ENCODE measurements at places on chromosomes 5 and 9.

- no peak for DNase-seq
Observed at GRCh38 chr9:82930116-82930515, 132.8 kb downstream of the RASEF start.

DNA sequence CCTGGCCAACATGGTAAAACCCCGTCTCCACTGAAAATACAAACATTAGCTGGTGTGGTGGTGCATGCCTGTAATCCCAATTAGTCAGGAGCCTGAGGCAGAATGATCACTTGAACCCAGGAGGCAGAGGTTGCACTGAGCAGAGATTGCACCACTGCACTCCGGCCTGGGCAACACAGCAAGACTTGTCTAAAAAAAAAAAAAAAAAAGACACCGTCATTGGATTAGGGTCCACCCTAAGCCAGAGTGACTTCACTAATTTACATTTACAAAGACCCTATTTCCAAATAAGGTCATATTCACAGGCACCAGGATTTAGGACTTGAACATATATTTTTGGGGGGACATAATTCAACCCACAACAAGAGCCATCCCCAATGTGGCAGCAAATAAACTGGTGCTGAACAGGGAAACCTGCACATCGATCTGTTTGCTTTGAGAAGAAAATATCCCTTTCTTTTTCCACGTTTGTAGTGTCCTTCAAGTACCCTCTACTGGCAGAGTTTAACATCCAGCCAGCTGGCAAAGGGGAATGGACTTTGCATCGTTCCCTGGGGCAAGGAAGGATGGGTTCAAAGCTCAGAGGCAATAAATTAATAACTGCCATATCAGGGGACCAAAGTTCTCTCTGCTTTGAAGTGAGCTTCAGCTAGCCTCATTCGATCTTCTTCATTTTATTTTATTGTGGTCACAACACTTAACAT, 3.7 kb upstream of the DNAJC25 start:
- no peak for DNase-seq

DNA sequence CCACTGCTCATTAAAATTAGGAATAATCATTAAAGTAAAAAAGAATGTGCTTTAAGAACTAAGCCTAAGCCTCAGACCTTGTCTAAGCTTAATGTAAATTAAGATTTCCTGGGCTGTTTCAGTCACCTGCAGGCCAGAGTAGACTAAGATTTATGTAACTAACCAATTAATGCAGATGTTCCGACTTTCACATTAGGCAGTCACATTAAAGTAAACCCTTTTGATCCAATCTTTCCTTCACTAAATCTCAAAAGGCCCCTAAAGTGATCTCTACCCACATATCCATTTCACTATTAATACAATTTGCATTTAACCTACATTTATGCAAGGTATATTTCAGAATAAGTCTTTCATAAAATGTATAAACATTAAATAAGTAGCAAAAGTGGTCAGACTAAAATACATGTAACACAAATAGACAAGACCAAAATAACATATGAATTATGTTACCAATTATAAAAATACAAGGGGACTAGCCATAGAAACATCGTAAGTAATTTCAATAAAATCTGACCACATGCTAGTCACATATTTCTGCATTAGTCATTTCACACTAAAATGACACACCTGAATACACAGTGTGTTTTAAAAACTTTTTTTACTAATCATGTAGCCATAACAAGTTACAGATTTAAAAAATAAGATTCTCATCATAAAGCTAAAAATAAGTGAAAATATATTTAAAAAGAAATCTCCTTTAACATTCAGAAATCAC, 7.7 kb downstream of the NR3C1 start:
- no peak for DNase-seq

GRCh38 chr9:127463911-127464310, 12.6 kb downstream of the LRSAM1 start:
- DNase-seq = no peak
